ENCODE measurements at places on chromosomes 4 and X. TPM values are rescaled to one million over a fixed set of nuclear protein-coding genes. Genes with fewer than 3 reads are reported as not detected.

TIGD4 gene
- 0.28 TPM for total RNA-seq

RIBC1 gene
- total RNA-seq, result 0.44 TPM

ATOH1 gene
- not detected for total RNA-seq

GC gene
- total RNA-seq, result not detected

MGAT4D gene
- not detected for total RNA-seq

GYG2 gene
- total RNA-seq, result not detected

CITED1 gene
- total RNA-seq, result not detected

XAGE1B gene
- total RNA-seq, result not detected

BRS3 gene
- total RNA-seq, result not detected

TEX13D gene
- not detected for total RNA-seq

GNRHR gene
- total RNA-seq, result not detected

RPL34 gene
- 1,411 TPM for total RNA-seq

NEXMIF gene
- total RNA-seq, result 0.47 TPM

SPATA18 gene
- 0.07 TPM for total RNA-seq

KDM5C gene
- 112 TPM for total RNA-seq

TMEM164 gene
- 18.3 TPM for total RNA-seq

RBBP7 gene
- 136 TPM for total RNA-seq

All from activated CD4-positive, alpha-beta T cell treated with anti-CD3 and anti-CD28 coated beads, Interleukin-2, amount 10 ng/mL, durations not matched to agents 24 days and 14 days (primary cell).